ENCODE measurements at places on chromosomes 12 and 14. TPM values are rescaled to one million over a fixed set of nuclear protein-coding genes. Genes with fewer than 3 reads are reported as not detected.

FLVCR2 gene
- 10.1 TPM for polyA plus RNA-seq

OAS1 gene
- polyA plus RNA-seq: 14.3 TPM

SERPINA9 gene
- polyA plus RNA-seq: not detected

KRT79 gene
- not detected for polyA plus RNA-seq

RERG gene
- polyA plus RNA-seq: 34.5 TPM

SIX6 gene
- not detected for polyA plus RNA-seq

CLEC1B gene
- polyA plus RNA-seq: 0.43 TPM

EPS8 gene
- polyA plus RNA-seq: 71.0 TPM

ZDHHC22 gene
- polyA plus RNA-seq: 0.57 TPM

CAPZA3 gene
- 0.38 TPM for polyA plus RNA-seq

LBHD2 gene
- polyA plus RNA-seq: not detected

HOXC12 gene
- not detected for polyA plus RNA-seq

TMEM116 gene
- polyA plus RNA-seq: 35.7 TPM

ADCY4 gene
- 22.4 TPM for polyA plus RNA-seq

AKAP5 gene
- polyA plus RNA-seq: 9.3 TPM

LGR5 gene
- polyA plus RNA-seq: 23.1 TPM

CLEC9A gene
- 0.76 TPM for polyA plus RNA-seq

MYF6 gene
- polyA plus RNA-seq: 0.15 TPM

IL23A gene
- polyA plus RNA-seq: 1.2 TPM

GSC gene
- polyA plus RNA-seq: not detected

MYO1A gene
- polyA plus RNA-seq: 0.50 TPM

OTUB2 gene
- polyA plus RNA-seq: 5.9 TPM

TMCC3 gene
- 42.9 TPM for polyA plus RNA-seq

AHNAK2 gene
- polyA plus RNA-seq: 2.2 TPM

Measured in left kidney (tissue), 8 donors.